GF-D8 (cell line): ENCODE measurements at places on chromosomes 1 and 21.
A peak's percentile ranks its signal among the peaks of the same experiment; 100 is the strongest.

DNA sequence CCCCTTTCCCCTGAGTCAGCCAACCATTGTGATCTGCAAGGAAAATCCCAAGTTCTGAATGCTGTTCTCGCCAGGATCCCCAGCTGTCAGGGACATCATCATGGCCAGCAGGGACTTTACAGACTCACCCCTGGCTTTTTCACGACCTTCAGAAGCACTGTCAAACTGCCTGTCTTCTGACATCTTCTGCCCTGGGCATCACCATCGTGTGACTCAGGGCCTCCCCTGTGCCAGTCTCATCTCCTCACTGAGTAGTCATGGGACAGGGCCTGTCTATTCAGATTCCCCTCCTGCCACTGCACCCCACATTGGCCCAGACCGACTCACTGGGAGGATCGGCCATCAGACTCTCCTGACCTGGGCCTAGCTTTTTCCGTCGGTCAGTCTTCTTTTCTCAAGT is 72.5 kb upstream of the VAMP3 start:
- no peak for DNase-seq

DNA sequence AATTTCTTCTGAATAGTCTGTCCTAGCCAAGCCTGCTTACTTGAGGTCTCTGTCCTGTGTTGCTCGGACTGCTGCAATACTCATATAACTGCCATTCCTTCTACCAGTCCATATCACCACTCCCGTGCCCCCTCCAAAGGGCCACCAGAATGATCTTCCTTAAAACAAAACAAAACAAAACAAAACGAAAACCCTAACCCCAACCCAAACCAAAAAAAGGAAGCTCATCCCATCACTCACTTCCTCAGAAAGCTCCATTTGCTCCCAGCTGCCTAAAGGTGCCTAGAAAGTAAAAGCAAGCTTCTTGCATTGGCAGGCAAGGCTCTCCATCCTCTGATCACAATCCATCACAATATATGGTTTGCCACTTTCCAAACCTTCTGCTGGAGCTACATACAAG is 20.3 kb downstream of the USP24 start:
- DNase-seq = no peak

DNA sequence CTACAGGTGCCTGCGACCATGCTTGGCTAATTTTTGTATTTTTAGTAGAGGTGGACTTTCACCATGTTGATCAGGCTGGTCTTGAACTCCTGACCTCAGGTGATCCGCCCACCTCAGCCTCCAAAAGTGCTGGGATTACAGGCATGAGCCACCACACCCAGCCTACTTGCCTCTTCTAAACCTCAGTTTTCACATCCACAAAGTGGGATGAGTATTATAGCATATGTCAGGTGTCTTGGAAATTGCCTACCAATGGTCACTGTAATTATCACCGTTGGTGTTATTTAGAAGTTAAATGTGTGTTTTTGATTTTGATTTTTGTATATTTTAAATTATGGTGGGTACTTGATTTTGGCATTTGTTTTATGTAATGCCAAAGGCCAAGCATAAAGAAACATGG is 36.7 kb downstream of the SLC44A3 start:
- no peak for DNase-seq

DNA sequence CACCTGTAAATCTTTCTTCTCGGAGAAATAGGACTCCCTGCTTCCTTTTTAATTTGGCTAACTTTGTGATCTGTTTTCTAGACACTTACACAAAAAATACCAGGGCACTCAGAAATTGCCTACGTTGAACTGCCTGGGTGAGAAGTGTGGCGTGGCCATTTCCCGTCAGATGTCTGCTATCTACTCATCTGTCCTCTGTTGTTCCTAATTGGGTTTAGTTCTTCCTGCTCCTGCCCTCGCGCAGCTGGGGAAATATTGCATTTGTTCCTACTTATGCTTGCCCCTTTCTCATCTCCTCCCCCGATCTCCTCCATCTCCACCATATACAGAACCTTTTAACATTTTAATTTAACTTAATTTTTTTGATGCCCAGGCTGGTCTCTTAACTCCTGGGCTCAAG is 55.1 kb downstream of the CD58 start:
- DNase-seq = peak; percentile 86

- DNase-seq = no peak
Measured at GRCh38 chr1:13829152-13829769, 129.3 kb downstream of the PRDM2 start.

- no peak for DNase-seq
Measured at GRCh38 chr1:203655671-203656070, 29.0 kb downstream of the ATP2B4 start.

- no peak for DNase-seq
Measured at GRCh38 chr1:92484472-92485380, 2.0 kb downstream of the GFI1 start.

- DNase-seq = no peak
Measured at GRCh38 chr1:189550498-189550897, 927.2 kb downstream of the BRINP3 start.

DNA sequence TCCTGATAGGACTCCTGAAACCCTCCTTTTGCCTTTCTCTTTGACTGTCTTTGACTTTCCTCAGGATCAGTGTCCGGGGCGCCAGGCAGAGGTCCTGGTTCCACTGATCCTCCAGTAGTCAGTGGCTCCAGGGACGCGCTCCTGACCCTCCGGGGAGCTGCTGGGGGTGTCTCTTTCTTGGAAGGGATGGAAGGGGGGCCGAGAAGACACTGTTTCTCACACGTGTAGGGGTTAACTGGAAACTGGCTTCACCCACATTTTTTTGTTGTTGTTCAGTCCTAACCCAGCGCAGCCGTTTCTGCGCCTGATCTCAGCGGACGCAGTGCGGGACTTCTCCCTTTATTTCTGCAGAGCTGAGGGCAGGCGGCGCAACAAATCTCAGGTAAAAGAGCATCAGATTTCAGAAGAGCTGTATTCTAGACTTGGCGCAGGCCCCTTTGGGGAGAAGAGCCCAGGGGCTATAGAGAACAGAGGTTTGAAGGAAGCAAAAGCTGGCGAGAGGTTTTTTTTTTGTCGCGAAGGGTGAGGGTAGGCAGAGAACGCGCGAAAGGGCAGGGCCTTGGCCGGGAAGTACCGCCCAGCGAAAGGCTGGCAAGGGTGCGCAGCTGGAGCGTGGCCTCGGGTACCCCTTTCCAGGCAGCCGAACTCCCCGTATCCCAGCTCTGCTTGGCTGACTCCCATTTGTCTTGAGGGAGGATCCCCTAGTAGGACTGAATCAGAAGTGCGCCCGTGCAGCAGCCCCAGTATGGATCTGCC is 4.3 kb upstream of the LHX9 start:
- no peak for DNase-seq

- DNase-seq = no peak
Measured at GRCh38 chr1:207298186-207298585, 23.3 kb upstream of the CD55 start.
